Fibroblast of upper back skin (primary cell): ENCODE measurements at places on chromosomes 16 and 17.

GRCh38 chr16:7344830-7345780, 12.5 kb downstream of the RBFOX1 start:
- no peak for DNase-seq

DNA sequence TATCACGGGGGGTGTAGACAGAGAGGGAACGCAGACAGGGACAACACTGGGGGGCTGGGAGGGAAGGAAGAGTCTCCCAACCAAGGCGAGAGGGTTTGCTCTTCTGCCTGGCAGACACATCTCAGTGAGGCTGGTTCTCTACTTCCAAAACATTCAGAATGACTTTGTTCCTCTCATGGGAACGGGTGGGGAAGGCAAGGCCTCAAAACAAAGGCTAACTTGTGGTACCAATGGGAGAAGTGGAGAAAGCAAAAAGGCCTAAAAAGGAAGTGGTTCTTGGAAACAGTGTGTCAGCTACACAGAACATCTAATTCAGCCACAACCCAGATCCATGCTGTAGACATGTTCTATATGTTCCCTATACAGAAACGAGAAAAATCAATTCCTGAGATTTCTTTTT, 7.5 kb downstream of the FLOT2 start:
- DNase-seq, result no peak

- peak; percentile 62 for DNase-seq
Observed at GRCh38 chr16:12455287-12455798, 348.3 kb downstream of the CPPED1 start.

GRCh38 chr17:29582254-29582765, 7.1 kb downstream of the GIT1 start:
- no peak for DNase-seq

- no peak for DNase-seq
Observed at GRCh38 chr17:19703106-19703827, 13.1 kb downstream of the SLC47A2 start.

DNA sequence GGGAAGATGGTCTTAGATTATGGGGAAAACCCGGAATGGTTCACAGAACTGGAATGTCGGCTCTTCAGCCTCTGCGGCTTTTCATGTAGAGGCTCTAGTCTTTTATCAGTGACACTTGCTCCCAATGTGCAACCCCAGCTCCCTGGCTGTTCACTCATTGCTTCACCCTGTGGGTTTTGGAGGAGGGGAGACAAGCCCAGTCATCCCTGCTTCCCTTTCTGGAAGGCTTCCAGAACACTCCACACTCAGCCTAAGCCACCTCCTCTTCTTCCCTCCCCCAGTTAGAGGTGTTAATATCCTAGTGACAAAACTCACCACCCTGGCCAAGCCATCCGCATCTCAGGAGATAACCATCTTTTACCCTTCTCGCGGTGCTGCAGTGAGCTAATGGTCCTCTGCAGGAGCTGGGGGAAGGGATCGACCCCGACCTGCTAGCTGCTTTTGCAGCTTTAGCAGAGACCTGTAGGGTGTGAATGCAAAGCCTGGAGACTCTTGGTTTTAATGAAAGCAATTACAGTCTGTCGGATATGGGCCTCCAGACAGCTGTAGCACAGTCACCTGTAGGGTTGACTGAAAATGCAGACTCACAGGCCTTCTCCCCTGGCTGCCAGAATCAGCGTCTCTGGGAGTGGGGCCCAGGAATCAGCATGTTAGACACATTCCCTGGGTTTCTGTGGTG, 24.3 kb upstream of the LASP1NB start:
- DNase-seq, result peak; percentile 98

- DNase-seq, result no peak
Observed at GRCh38 chr17:74283371-74283673, 9.3 kb downstream of the DNAI2 start.
